Stimulated activated naive CD4-positive, alpha-beta T cell treated with Interleukin-2 at 50 U/mL for 16 hours (primary cell): ENCODE measurements at places on chromosomes 4 and X.

- no peak for DNase-seq
Measured at GRCh38 chr4:15765391-15765790, 12.7 kb upstream of the CD38 start.

- DNase-seq: peak; percentile 66
Measured at GRCh38 chr4:8414377-8414776, 26.1 kb downstream of the ACOX3 start.

DNA sequence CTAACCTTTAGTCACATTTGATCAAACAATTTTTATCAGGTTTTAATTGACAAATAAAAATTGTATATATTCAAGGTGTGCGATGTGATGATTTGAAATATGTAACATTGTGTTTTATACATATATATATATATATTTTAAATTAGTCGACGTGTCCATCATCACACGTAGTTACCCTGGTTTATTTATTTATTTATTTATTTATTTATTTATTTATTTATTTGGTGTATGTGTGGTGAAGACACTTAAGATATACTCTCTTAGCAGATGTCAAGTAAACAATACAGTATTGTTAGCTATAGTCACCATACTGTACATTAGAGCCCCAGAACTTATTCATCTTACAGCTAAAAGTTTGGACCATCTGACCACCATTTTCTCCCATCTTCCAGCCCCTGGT lies 224.9 kb upstream of the HHIP start:
- no peak for DNase-seq

DNA sequence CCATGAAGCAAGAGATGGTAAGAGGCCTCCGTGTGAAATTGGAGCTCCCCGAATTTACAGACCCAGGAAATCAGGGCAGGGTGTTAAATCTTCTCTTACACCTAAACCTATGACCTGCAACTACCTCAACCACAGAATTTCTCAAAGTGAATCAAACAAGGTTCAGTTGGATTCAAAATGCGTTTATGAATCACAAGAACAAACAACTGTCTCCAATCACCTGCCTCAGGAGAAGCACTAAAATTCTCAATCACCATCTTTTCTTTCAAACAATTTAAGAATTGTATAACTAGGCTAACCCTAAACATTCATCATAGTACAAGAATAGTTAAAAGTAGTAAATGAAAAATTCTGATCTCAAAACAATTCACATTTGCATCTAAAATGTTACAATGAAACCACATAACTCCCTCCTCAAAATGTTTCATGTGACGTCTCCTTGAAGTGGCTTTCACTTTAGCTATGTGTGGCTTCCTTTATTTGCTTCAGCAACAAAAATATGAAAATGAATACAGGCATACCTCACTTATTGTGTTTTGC lies 19.2 kb downstream of the PPP3CA start:
- DNase-seq: no peak

DNA sequence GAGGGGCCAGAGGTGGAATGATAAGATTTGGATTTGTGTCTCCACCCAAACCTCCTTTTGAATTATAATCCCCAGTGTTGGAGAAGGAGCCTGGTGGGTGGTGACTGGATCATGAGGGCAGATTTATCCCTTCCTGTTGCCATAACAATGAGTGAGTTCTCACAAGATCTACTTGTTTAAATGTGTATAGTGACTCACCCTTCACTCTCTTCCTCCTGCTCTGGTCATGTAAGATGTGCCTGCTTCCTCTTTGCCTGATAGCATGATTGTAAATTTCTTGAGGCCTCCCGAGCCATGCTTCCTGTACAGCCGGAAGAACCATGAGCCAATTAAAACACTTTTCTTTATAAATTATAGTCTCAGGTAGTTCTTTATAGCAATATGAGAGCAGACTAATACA lies 348.6 kb downstream of the AR start:
- no peak for DNase-seq

DNA sequence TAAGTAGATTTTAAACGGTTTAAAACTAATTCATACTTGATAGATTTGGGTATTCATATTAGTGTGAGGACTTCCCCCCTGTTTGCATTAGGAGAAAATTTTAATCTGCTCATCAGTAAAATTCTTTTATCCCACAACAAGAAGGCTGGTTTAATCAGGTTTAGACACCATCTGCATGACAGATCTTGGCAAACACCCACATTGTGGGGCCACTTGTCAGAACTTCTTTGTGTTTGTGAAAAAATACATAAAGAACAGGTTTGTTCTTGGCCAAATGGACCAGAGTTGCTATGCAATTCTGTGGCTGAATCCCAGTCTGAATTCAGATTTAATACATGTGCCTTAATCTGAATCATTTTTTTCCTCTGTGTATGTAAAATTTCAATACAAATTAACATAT lies 121.1 kb downstream of the REPS2 start:
- no peak for DNase-seq

DNA sequence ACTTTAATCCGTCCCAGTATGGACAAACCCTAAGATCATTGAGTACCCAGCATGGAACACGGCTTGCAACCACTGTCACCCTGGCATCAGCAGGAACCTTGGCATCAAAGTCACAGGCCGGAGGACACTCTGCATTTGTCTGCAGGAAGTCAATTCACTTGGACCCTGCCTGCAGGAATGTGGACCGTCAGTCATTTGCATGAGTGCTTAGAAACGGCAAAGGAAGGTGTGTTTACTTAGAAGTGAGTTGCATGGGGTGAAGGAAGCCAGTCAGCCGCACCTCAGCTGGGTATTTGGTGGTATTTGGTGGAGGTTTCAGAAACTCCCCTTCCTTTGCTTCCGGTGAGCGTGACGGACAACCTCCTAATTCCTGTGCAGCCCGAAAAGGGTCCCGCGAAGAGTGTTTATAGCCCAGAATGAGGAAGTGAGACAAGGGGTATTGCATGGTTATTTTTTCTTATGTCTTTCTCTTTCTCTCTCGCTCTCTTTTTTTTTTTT lies 15.5 kb downstream of the P2RY8 start:
- DNase-seq: peak; percentile 69

DNA sequence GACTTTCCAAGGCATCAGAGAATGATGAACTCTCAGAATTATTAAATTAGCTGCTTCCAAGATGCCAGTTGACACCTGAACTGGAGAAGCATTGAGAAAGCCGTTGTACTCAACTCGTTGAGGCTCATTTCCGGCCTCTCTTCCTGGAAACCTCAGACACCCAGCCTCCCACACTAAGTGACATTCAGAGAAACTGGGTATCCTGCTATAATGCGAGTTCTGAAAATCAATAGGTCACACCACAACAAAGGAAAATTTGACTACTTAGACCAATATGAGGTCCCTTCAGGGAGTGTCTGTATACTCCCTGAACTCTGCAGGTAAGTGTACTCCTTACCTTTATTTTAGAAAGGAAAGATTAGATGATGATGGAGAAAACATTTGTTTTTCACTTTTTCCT lies 51.2 kb downstream of the ENPEP start:
- DNase-seq: peak; percentile 15

- no peak for DNase-seq
Measured at GRCh38 chrX:24956828-24957227, 58.9 kb downstream of the ARX start.
